Central memory CD4-positive, alpha-beta T cell (primary cell): ENCODE measurements at places on chromosomes 6 and 20.

GRCh38 chr6:110930781-110931180 lies 27.7 kb upstream of the GTF3C6 start:
- DNase-seq: no peak

DNA sequence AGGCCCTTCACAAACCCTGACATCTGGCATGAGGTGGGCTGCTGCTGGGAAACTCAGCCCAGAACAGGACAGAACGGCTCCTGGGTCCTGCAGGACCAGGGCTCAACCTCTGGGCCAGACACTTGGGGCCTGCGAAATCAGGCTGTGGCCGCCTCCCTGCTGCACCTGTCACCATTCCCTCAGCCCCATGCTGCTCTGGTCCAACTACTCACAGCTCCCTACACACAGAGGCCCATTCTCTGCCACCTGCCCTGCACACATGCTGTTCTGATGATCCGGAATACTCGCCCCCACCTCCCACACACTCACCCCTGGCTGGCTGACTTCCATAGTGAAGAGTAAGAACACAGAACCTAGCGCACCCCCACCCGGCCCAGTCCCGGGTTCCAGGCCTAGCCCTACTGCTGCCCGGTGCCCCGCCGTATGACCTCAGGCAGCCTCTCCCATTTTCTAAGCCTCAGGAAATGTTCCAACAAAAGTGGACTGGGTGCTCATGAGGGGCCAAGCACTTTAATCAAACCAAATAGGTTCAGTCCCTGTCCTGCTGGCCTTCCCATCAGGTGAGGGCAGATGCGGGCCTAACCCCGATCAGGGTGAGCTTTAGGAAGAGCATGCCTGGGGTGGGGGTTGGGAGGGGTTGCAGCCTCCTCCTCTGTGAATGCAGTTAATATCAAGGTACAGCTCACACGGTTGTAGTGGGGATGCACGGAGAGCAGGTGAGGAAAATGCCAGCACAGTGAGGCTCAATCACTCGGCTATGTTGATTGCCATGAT lies 3.9 kb downstream of the PEDS1 start:
- DNase-seq: no peak

DNA sequence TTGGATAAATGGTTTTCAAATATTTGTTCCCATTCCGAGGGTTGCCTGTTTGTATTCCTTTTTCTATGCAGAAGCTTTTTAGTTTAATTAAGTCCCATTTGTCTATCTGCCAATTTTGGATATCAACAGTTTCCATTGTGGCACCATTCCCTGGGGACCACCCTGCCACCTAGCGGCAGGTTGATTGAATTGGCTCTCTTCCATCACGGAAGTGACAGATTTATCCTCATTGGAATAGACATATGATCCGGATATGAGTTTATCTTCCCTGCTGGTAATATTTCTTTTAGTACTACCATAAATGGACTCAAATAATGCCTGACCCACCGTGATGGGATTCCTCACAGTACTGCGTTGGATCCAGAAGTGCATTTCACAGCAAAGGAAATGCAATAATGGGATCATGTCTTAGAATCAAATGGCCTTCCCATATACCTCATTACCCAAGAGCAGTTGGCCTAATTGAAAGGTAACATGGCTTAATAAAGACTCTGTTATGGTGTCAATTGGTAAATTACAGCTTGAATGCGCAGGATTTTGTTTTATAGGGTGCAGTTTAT lies 327.0 kb downstream of the BMP2 start:
- no peak for DNase-seq

DNA sequence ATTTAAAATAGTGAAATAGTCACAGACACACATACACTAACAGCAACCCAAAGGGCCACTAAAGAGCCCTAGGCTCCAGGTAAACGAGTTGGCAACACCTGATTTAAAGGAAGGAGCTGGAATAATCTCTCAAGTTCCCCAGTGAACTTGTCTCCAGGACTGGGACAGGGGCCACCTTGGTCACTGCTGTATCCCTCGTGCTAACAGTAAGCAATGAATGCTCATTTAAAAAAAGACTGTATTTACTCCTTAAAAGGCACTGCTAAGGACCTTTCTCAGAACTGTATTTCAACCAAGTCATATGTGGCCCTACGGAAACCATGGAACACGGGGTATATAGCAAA lies 1.3 kb downstream of the DIDO1 start:
- DNase-seq: no peak

DNA sequence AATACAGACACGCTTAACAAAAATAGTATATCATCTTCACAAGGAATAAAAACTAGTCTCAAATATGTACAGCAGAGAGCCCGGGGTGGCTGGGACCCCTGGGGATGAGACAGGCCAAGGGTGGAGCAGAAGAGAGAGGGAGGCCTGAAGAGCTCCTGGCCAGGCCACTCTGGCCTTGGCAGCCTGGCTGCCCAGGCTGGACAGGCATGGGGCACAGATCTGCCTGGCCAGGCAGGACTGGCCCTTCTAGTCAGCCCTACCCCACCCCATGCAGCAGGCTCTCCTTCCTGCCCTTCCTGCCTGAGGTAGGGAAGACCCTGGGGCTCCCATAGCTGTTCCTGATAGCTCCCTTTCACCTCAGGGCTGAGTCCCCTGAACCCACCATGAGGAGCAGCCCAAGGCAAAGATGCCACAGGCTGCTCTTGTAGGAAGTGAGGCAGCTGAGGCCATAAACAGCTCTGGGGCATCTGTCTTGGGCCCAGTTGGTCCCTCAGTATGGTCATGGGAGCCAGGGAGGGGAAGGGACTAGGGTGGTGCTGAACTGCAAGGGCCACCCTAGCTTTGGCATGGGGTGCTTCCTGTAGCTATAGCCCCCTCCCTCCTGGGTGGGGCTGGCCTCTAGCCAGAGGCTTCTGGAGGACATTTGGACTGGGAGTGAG lies 27.1 kb downstream of the COX4I2 start:
- no peak for DNase-seq

- no peak for DNase-seq
Measured at GRCh38 chr20:53774461-53775203, 181.0 kb upstream of the ZNF217 start.

DNA sequence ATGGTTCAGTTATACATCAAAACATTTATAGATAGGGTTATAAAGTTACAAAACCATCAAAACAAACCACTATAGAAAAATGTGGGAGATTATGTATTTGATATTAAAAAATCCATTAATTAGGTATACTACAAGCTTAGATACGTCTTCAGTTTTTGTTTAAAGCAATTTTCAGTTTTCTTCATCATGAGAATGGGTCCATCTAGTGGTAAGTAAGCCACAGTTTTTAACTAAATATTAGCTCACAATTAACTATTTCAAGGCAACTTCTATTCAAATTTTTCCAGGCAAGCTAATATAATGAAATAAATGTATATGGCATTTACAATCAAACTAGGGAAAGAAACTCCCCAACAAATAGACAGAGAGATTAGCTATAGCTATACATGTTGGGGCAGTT lies 44.4 kb downstream of the RNGTT start:
- DNase-seq: no peak

GRCh38 chr6:62978920-62979319 lies 232.3 kb upstream of the FKBP1C start:
- no peak for DNase-seq

DNA sequence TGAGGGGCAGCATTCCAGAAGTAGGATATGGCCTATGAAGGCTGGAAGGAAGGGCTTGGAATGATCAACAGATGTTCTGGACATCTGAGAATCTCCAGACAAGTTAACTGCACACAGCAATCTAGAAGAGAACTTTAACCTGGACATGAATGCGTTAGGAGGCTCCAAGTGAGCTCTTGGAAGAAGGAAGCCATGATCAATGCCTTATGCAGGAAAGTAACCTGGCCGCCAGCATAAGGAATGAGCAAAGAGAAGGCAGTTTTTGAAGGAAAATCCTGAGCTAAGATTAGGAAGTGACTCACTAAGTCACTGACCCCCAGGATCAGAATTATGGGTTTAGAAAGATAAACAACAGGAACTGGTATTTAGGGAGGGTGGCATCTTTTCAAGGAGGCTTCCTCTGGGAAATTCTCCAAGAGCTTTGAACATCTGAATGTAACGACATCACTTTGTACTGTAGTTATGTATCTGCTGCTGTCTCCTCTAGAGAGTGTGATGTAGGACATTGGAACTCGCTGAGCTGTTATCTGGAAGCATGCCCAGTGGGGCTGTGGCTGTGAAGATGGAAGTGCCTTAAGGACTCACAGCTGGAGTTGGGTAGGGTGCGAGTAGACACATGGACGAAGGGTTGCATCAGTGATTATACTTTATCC lies 236.8 kb downstream of the PACRG start:
- no peak for DNase-seq

- no peak for DNase-seq
Measured at GRCh38 chr6:97304701-97305100, 21.7 kb upstream of the MMS22L start.

- no peak for DNase-seq
Measured at GRCh38 chr6:121571455-121571854, 136.0 kb downstream of the GJA1 start.

DNA sequence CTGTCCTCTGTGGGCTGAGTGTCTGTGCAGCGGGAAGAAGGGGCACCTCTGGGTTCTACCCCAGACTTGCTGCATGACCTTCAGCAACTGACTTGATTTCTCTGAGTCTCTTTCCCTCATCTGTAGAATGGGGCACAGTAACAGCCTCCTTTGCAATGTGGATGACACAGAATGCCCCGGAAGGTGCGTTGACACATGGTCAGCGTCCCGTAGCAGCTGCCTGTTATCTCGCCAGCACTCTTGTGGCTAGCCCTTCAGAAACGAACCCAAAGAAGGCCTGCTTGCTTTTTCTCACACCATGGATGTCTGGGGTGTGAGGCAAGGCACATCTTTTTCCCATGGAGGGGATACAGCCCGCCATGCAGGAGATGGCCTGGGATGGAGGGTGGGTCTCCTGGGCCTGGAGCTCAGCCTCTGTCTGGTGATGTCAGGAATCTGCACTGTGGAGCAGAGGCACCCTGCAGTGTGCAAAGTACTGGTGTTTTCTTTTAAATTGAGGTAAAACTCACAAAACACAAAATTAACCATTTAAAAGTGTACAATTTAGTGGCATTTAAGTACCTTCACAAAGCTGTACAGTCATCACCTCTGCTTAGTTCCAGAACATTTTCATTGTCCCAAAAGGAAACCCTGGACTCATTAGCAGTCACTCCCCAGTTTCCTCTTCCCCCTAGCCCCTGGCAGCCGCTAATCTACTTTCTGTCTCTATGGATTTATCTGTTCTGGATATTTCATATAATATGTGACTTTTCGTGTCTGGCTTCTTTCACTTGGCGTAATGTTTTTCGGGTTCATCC lies 59.8 kb upstream of the FAM83D start:
- no peak for DNase-seq

DNA sequence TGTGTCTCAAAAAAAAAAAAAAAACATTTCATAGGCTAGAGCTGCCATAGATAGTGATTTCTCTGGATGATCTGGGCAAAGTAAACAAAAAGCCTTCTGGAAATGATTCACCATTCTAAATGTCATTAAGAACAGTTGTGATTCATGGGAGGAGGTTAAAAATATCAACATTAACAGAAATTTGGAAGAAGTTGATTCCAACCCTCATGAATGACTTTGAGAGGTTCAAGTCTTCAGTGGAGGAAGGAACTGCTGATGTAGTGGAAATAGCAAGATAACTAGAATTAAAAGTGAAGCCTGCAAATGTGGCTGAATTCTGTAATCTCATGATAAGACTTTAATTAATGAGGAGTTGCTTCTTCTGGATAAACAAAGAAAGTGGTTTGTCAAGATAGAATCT lies 26.8 kb upstream of the MMP24 start:
- DNase-seq: no peak

DNA sequence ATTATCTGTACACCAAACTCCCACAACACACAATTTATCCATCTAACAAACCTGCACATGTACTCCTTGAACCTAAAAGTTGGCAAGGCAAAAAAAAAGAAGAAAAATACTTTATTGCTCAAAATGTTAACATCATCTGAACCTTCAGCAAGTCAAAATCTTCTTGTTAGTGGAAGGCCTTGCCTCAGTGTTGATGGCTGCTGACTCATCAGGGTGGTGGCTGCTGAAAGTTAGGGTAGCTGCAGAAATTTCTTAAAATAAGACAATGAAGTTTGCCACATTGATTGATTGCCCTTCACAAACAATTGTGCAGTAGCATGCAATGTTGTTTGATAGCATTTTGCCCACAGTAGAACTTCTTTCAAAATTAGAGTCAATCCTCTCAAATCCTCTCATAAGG lies 2.7 kb upstream of the WFDC11 start:
- DNase-seq: no peak

DNA sequence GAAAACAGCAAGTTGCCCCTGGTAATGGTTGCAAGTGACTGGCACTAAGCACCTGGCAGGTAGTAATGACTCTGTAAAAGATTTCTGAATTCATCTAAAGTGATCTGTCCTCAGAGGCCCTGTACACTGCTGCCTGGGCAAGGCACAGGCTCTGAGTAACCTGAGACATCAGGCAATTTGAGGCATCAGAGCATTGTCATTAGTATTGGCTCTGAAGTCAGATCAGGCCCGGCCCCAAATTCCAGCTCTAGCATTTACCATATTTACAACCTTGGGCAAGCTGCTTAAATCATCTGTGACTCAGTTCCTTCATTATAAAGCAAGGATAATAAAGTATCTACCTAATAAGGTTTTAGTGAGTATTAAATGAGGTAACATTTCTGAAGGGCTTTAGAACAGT lies 17.3 kb upstream of the TENT5A start:
- DNase-seq: no peak

- DNase-seq: no peak
Measured at GRCh38 chr20:57577679-57578475, 17.0 kb downstream of the PCK1 start.

DNA sequence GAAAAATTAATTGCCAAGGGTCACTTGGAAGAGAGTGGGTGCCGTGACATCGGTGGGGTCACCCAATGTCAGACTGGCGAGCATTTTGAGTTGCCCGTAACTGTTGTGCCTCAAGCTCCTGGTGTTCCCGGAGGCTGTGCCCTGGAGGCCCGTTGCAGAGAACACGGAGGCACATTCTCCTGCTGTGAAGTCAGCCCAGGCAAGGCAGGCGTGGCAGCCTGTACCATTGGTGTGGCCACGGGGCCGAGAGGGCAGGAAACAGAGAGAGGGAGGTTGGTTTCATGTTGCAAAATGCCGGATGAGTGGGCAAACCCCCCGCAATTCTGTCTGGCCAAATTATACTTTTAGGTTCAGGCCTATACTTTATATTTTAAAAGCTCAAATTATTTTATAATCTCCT lies 81.2 kb downstream of the THBS2 start:
- DNase-seq: no peak

DNA sequence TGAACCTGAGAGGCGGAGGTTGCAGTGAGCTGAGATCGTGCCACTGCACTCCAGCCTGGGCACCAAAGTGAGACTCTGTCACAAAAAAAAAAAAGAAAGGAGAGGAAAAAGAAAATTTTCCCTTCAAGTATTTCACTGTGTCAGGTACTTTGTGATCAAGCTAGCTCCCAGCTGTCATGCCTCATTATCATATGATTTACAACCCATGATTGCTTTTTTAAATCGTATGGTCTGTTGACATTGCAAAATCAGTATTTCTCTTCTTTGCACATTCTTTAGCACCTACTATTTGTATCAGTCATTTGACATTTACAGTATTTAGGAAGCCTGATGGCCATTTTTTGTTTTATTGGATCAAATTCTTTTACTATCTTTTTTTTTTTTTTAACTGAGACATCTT lies 22.4 kb downstream of the SASH1 start:
- no peak for DNase-seq
